ENCODE measurements at places on chromosomes 7 and 10.

GRCh38 chr7:14954035-14954434, 51.5 kb upstream of the DGKB start:
- H3K27ac ChIP-seq, result no peak overlapping the region
- peaks cover 4% of the 10 kb centered on the region for H3K4me1 ChIP-seq
- DNase-seq, result no peak
- H3K36me3 ChIP-seq, result no peaks in the 10 kb centered on the region
- H3K4me3 ChIP-seq, result no peak overlapping the region
- no peaks in the 10 kb centered on the region for H3K27me3 ChIP-seq

GRCh38 chr7:69857014-69857413, 258.7 kb downstream of the AUTS2 start:
- no peak for DNase-seq
- H3K27ac ChIP-seq, result no peak overlapping the region
- no peaks in the 10 kb centered on the region for H3K27me3 ChIP-seq

DNA sequence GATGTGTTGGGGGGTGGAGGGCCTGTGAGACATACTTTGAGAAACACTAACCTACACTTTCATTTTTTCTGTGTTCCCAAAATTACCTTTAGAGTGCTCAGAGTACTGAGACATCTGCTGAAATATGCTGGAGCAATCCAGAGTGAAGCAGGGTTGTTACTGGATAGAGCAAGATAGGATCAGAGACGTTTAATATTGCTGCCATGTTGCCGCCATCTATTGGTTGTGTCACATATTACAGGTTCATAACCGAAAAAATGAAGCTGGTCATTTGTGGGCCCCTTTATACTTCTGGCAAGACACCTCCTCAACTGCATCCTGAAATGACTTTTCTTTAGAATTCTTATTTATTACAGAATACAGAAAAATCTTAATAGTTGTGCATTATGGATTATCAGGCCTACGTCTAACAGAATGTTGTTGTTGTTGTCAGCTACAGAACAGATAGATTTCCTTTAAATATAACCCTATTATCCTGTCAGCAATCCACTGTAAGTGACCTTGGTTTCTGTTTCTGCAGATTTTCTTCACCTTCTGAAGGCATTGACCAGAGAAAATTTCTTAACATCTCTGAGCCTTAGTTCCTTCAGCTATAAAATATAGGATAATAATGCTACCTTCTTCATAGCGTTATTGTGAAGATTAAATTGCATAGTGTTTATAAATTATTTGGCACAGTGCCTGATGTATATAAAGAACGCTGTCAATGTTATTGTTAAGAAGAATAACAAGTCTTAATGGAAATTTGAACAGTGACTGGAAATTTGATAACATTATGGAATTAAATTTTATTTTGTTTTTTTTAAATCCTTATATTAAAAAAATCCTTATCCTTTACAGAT, 16.2 kb upstream of the DLD start:
- DNase-seq, result no peak
- H3K27ac ChIP-seq, result no peak overlapping the region
- peaks cover 4% of the 10 kb centered on the region for H3K4me1 ChIP-seq
- H3K4me3 ChIP-seq, result no peak overlapping the region

- H3K36me3 ChIP-seq, result no peaks in the 10 kb centered on the region
- H3K27me3 ChIP-seq, result peaks cover 4% of the 10 kb centered on the region
- no peaks in the 10 kb centered on the region for H3K4me1 ChIP-seq
- no peak for DNase-seq
Measured at GRCh38 chr10:118482393-118483331, 112.8 kb downstream of the PRLHR start.

- no peaks in the 10 kb centered on the region for H3K27me3 ChIP-seq
- peaks cover 34% of the 10 kb centered on the region for H3K4me1 ChIP-seq
- H3K4me3 ChIP-seq, result no peak overlapping the region
- H3K27ac ChIP-seq, result no peak overlapping the region
Measured at GRCh38 chr7:22860784-22861482, 38.3 kb upstream of the TOMM7 start.

DNA sequence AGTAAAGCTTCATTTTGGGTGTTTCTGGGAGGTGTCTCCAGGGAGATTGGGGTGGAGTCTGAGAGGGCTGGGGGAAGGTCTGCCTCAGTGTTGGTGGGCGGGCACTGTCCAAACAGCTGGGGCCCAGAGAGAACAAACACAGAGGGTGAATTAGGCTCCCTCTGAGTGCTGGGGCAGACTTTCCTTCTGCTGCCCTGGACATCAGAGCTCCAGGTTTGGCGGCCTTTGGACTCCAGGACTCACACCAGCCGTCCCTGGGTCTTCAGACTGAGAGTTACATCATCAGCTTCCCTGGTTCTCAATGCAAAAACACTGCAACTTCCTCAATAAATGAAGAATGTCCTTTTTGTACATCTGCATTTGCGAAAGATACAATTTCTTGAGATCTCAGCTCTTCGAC, 427.4 kb downstream of the PTPRN2 start:
- no peak for DNase-seq
- no peaks in the 10 kb centered on the region for H3K4me1 ChIP-seq

DNA sequence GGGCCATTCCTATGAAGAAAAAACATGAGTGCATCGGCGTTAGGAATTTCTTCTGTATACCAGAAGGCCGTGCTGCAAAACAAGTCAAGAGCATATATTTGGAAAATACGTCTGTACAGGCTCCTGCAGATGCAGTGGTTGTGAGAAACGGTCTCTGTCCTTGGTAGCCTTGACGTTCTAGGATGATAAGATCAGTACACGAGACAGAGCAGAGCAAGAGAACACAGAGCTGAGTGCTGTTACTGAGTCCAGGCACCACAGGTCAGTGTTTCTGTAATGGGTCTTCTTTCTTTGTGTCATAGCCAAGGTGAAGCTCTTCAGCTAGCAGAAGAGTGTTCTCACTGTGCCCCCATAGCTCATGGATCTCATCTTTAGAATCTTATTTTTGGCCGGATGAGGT, 62.8 kb downstream of the WDR37 start:
- peaks cover 10% of the 10 kb centered on the region for H3K4me1 ChIP-seq
- peaks cover 44% of the 10 kb centered on the region for H3K36me3 ChIP-seq
- H3K27ac ChIP-seq, result no peak overlapping the region
- no peak for DNase-seq

DNA sequence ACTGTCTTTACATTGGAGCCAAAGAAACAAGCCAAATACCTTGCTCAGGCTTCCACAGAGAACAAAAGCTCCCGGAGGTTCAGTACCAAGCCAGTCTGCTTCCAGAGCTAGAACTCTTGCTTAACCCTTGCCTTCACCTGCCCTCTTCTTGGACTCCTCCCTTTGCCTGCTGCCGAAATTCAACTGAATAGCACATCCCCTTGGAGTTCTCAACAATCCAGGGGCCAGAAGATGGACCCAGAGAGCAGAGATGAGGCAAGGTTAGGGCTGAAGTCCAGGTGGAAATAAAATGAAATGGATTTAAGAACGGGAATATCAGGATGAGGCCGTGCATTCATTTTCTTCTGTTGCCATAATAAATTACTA, 876 bp upstream of the PIK3AP1 start:
- peak overlapping the region; percentile 64 for H3K4me3 ChIP-seq
- H3K27ac ChIP-seq, result no peak overlapping the region
- H3K36me3 ChIP-seq, result peaks cover 2% of the 10 kb centered on the region
- H3K4me1 ChIP-seq, result peaks cover 12% of the 10 kb centered on the region

DNA sequence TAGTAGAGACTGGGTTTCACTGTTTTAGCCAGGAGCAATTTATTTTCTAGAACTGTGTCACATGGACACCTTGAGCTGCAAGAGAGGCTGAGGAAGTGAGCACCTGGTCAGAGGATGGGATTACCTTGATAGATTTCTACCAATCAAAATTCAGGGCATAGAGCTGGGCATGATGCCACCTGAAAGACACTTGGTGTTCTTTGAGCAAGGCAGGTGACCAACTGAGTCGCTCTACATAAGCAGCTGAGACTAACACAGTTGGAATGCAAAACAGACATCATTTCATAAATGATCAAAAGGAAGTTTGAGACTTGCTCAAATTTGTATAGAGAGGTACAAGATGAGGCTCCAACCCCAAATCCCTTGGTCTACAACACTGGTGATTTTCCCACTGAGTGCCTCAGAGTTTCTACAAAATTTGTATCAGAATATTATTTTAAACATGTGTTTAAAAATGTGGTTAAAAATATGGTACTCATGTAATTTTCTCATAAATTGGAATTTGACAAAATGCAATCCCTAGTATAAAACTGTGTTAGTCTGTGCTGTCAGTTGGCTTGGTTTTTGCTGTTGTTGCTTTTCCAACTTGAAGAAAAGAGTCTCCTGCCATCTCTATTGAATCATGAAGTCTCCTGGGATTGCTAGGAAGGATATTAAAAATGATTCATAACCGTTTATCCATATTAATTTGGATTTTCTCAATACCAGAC, 156.4 kb upstream of the MDFIC start:
- no peak overlapping the region for H3K4me3 ChIP-seq
- DNase-seq, result no peak
- H3K27ac ChIP-seq, result no peak overlapping the region
- H3K36me3 ChIP-seq, result no peaks in the 10 kb centered on the region
- peaks cover 4% of the 10 kb centered on the region for H3K27me3 ChIP-seq
- peaks cover 7% of the 10 kb centered on the region for H3K4me1 ChIP-seq

DNA sequence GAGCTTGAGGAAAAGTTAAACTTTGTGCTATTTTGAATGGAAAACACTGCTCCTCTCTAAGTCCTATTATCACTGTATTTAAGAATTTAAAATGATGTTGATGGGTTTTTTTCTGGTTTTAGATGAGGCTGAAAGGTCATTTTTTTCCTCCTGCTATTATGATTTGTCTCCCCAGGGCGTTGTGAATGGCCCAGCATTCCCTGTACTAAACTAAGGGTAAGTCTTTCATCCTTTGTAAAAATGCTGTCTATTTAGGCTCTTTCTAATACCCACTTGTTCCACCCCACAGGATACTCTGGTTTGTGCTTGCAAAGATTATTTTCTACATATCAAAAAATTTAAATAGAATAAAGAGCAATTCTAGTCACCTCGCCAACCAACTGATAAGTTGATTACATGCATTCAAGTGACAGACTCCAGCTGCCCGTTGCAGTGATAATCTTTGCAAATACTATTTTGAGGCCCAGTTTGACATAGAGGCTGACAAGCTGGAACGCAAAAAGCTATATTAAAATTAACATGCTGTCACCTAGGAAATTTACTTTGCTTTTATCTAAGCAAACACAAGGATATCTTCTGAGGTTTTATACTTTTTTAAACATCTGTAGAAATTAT, 222.3 kb upstream of the TMEM229A start:
- H3K27ac ChIP-seq, result no peak overlapping the region
- H3K27me3 ChIP-seq, result no peaks in the 10 kb centered on the region
- DNase-seq, result no peak
- peaks cover 22% of the 10 kb centered on the region for H3K4me1 ChIP-seq

- peaks cover 3% of the 10 kb centered on the region for H3K27me3 ChIP-seq
- H3K27ac ChIP-seq, result no peak overlapping the region
- H3K4me1 ChIP-seq, result peaks cover 23% of the 10 kb centered on the region
- peaks cover 15% of the 10 kb centered on the region for H3K36me3 ChIP-seq
- DNase-seq, result no peak
Measured at GRCh38 chr10:28624351-28624750, 53.0 kb upstream of the BAMBI start.

GRCh38 chr7:2909471-2910039, 65.4 kb upstream of the GNA12 start:
- H3K36me3 ChIP-seq, result no peaks in the 10 kb centered on the region
- no peak overlapping the region for H3K27ac ChIP-seq
- H3K4me1 ChIP-seq, result no peaks in the 10 kb centered on the region
- no peak for DNase-seq
- no peak overlapping the region for H3K4me3 ChIP-seq
- no peaks in the 10 kb centered on the region for H3K27me3 ChIP-seq

DNA sequence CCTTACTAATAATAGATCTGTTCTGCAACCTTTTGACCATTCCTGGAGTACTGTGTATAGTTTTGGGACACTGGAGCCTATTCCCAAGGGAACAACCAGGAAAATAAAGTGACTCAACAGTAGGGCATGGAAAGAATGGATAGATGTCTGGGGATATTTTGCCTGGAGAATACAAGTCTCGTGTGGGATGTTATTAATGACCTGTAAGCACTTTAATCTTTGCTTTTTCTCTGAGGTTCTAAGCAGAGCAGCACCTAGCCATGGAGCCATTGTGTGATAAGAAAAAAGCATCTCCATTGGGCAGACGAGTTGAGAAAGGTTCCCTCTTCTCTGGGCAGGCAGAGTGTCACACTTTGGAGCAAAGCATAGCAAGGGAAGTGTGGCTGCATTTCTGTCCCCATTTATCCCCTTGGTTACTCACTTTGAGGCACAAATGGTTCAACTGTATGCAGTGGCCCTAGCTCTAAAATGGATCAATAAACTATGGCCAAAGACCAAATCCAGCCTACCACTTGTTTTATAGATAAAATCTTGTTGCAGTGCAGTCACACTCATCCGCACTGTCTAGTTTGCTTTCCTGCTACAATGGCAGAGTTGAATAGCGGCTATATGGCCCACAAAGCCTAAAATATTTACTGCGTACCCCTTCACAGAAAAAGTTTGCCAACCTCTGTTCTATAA, 21.0 kb upstream of the CCDC71L start:
- H3K4me1 ChIP-seq, result peaks cover 10% of the 10 kb centered on the region
- H3K27ac ChIP-seq, result no peak overlapping the region
- H3K4me3 ChIP-seq, result no peak overlapping the region
- DNase-seq, result no peak

GRCh38 chr10:72096115-72097000, 8.0 kb upstream of the SPOCK2 start:
- H3K4me1 ChIP-seq, result peaks cover 33% of the 10 kb centered on the region
- peaks cover 23% of the 10 kb centered on the region for H3K36me3 ChIP-seq
- H3K4me3 ChIP-seq, result no peak overlapping the region
- peak overlapping the region; percentile 78 for H3K27ac ChIP-seq
- DNase-seq, result no peak
- no peaks in the 10 kb centered on the region for H3K27me3 ChIP-seq

DNA sequence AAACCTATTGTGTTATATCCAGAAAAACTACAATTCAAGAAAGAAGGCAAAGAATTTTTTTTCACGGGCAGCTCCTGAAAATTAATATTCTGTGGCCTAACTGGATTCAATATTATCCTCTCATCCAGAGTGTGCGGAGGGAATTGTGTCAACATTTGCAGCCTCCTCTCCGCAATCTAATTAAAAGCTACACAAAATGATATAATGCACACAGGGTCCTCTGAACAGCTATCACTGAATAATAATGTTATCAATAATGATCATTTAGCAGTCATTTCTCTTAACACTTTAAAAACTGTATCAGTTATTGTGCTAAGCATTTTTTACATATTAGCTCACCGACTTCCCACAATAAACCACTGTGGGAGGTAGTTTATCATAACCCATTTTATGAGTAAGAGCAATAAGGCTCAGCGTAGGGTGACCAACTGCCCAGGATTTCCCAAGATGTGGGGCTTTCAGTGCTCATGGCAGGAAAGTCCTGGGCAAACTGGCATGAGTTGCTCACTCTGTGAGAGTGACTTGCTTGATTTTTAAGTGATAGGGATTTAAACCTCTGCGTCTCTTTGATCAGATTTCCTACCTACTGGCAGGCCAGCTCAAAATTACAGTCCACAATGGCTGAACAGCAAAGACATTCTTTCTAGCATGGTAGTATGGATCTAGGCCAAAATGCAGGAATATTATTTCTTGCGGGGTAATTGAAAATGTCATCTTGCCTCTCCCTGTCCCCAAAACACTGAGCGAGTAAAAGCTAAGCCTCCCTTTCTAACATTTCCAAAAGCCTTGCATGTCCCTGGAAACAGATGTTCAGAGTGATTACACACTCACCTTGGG, 65.7 kb downstream of the AOAH start:
- H3K27ac ChIP-seq, result peak overlapping the region; percentile 83
- no peaks in the 10 kb centered on the region for H3K36me3 ChIP-seq
- no peak for DNase-seq
- no peak overlapping the region for H3K4me3 ChIP-seq
